ENCODE measurements at places on chromosomes 4 and X.
A peak's percentile ranks its signal among the peaks of the same experiment; 100 is the strongest.

DNA sequence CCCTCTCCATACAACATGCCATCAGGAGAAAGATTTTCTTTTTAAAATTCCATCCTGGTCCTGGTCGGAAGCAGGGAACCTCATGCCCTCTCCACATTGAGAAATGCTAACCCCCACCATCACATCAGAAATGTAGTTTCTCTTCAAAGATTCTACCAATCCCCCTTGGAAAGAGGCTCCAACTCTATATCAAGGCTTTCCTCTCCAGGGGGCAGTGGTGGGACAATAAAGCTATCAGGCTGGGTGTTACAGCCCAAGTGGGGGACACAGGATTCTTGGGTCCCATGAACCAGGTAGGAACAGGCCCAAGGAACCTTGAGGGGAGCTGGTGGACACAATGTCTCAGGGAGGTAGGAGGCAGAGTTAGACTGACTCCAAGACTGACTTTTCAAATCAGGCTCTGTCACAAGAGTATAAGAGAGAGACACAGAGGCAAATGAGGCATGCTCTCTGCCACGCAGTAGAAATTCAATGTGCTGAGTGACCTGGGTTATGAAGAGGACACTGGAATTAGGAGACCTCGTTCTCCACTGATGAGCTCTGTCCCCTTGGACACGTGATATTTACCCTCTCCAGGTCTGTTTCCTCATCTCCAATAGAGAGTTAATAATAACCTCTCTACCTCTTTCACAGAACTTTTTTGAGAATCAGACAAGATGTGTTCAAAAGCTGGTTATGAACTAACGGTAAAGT is 4.5 kb downstream of the GJB1 start:
- DNase-seq, result no peak

- DNase-seq, result no peak
These were observed 22.4 kb upstream of the STIM2 start for GRCh38 chr4:26837993-26838842.

DNA sequence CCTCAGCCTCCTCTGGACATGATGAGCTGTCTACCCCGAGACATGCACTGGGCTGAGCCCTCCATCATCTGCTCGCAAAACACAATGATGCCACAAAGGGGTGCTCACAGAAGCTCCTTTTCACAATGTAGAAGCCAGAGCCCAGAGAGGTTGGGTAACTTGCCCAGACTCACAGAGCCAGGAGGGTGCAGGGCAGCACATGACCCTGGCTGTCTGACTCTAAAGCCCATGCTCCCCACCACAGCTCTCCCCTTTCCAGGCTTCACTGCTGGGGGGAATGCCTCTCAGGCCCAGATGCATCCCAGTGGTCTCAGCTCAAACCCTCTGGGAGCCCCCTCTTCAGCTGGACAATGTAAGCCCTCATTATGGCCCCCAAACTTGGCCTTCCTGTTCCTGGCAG is 98.4 kb upstream of the AFAP1 start:
- DNase-seq, result no peak

DNA sequence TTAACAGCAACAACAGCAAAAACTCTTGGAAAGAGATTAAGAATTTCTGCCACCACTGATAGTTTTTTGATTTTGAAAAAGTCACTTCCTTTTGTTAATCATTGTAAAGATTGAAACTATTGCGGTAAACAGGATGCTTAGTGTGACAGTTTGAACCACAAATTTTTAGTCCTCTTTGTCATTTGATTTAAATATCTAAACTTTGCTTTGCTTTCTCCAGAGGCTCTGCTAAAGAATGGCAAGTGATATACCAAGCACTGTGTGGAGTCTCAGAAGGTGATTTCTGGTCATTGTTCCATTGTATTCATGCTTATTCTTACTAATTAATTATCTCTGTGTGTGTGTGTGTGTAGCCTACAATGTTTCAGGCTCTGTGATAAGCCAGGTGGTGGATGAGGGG is 155.6 kb downstream of the BMPR1B start:
- DNase-seq, result no peak

- DNase-seq, result peak; percentile 13
These were observed at the start of gene TMEM156 for GRCh38 chr4:39032218-39033085. Gene TMEM156, minus strand, starts transcription at chr4:39032409. Its CDS starts 96 bp downstream, at chr4:39032313.

DNA sequence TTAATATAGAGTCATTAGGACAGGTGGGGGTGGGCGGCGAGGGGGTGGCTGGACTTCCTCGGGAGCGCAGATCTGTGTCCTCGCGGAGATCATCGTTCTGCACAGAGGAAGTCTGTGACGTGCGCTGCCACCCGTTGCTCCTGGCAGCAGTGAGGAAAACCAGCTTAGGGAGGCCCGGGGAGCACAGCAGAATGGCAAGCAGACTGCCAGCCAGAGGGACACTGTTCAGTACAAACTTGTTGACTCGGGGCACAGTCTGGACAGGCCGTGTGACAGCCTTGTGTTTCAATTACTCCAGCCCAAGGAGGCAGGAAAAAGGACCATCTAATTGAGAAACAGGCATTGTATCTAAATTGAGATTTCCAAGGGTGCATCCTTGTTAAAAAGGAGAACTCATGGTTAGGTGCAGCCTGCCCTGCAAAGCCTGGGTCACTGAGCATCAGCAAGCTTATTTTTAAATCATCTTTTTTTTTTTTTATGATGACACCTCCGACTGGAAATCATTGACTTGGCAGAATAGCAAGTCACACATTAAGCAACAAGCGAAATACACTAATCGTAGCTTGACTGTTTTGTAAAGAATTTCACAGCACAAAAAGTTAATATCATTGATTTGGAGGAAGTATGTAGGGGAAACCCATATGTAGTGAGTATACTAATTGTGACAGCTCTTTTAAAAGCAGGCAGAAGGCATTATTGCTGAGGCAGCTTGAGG is 512.0 kb upstream of the FAT1 start:
- no peak for DNase-seq

- no peak for DNase-seq
These were observed 17.4 kb upstream of the AFAP1 start for GRCh38 chr4:7956934-7957656.

- DNase-seq, result no peak
These were observed 249.8 kb upstream of the AADAT start for GRCh38 chr4:170339522-170339921.

GRCh38 chr4:8163436-8164193 is 5.0 kb upstream of the ABLIM2 start:
- DNase-seq, result no peak

DNA sequence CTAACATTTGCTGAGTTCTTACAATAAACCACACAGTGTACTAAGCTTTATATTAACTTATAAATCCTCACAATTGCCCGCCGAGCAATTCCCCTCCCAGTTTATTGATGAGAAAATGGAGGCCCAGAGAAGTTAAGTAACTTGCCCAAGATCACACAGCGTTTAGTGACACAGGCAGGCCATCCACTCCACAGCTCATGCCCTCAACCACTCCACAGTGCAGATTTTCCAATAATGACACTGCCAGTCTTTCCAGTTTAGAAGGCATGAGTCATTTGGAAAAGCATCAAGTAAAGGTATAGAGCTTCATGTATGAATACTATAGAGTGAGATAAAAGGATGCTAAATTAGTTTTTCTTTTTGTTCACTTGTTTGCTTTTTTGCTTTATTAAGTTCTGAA is 208.5 kb downstream of the CAMK2D start:
- no peak for DNase-seq

DNA sequence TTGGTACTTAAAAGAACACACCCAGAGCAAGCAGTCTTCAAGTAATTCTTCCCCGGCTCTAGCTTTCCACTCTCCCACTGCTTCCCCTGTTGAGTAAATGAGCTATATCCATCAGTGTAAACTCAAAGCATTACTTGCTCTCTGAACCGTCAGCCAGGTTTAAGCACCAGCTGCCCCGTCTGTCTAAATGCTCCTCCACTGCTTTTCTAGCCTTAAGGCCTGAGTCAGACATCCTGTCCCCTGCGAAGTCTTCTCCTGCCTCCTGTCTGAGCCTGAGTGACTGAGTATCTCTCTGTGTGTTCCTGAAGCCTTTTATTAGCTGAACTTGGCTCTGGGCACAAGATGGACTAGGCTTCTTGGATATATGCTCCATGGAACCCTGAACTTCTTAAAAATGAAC is 205.1 kb downstream of the STK32B start:
- DNase-seq, result no peak

GRCh38 chrX:17405225-17405969 is 30.4 kb downstream of the NHS start:
- no peak for DNase-seq

DNA sequence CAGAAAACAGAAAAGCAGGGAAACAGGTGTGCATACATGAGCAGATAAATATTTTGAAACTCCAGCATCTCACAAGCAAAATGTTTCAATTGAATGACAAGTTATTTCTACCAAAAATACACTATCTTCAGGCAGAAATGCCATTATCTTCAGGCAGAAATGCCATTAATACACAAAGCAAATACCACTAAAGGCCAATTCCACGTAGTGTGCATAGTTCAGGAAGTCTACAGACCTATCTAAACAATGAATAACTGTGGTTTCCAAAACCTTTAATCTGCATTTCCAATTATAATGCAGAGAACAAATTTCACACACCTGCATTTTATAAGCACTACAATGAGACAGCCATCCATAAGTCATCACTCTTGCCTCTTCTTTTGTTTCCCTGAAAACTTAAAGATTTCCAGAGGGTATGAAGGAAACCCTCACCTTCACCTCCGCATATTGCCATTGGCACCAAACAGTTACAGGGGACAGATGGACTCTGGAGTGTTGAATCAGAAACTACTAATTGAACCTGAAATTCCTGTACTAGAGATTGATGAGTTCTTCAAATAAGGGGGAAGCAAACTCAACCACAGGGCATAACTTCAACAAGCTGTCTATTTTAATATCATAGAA is 179.0 kb downstream of the PDGFC start:
- DNase-seq, result no peak

DNA sequence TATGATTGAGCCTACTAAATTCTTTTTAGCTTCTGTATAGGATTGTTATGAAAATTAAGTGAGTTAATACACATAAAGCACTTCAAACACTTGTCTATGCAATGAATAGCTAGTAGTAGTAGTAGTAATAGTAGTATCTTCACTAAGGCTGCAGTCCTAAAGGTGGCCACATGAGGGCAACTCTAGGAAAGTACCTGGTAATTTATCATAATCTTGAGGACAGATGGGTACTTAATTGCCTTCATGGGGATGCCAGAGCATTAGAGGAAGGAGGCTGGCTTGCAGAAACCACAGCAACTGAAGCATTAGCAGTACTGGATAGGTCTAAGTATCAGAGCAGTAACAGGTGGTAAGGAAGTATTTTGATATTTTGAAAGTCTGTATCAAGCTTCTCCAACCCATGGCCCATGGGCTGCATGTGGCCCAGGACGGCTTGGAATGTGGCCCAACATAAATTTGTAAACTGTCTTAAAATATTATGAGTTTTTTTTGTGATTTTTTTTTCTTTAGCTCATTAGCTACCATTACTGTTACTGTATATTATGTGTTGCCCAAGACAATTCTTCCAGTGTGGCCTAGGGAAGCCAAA is 17.3 kb downstream of the NIPAL1 start:
- no peak for DNase-seq

DNA sequence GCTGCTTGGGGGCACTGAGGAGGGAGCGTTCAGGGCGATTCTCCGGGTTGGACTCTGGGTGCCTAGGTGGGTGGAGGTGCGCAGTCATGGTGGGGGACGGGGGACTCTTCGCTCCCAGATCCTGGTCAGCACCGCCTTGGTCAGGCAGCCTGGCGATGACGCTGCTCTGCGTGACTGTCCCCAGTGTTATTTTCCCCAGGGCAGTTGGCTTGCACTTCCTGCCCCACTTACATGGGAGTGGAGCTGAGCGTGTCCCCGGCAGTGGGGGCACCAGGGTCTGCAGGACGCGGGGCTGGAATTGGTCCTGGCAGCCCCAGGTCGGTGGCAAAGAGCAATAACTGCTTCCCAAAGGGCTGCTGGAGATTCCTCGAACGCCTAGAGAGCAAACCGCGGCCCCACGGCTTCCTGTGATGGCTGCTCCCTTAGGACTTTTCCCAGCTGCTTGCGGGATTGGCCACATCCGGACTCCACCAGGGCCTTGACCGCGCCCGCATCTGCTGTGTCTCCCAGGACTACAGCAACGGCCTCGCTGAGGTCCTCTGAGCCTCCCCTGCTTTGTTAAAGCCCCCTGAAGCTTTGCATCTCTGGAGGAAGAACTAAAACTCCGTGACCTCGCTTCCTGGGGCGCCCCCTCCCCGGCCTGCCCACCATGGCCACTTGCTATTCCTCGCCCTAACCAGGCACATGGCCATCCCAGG is 35.3 kb upstream of the GPR78 start:
- no peak for DNase-seq

DNA sequence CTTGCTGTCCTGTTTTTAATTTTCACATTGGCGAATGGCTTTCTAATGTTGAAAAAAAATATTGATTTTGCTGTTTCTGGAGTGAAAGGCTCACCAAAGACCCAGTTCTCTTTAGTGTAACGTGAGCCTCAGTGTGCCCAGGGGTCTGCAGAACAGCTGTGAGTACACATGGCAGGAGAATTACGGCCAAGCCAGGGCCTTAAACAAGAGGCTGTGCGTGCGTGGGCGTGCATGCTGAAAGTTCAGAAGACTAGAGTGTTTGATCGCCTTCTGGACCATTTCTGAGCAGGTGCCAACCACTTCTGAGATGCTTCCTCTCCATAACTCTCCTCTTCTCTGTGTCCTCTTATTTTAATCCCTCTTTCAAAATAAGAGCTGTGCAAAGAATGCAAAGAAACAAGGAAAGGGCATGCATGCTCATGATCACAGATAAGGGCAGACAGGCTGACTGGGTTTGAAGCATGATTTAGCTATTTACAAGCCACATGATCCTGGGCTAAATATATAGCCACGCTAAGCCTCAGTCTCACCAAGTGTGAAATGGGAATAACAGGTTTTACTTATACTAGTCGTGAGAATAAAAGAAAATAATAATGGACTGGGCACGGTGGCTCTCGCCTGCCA is 9.9 kb downstream of the PHEX start:
- no peak for DNase-seq

DNA sequence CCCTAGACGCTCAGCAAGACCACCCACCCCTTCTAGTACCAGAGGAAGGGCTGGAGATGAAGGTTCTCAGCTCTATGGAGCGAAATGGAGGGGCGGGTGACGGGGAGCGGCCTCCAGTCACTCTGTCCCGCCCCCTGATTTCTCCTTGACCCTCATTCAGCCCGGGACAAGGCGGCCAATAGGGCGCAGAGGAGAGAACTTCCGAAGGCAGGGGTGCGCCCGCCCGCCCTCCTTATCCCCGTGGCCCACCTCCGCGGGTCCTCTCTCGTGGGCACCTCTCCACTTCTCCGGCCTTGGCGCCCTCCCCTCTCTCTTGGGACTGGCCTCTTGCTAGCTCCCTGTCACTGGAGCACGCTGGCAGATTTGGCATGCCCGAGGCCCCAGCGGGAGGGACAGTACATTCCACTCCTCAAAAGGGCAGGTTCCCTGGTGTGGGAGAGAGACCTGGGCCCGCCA is 1.1 kb upstream of the SEPTIN6 start:
- DNase-seq, result no peak

DNA sequence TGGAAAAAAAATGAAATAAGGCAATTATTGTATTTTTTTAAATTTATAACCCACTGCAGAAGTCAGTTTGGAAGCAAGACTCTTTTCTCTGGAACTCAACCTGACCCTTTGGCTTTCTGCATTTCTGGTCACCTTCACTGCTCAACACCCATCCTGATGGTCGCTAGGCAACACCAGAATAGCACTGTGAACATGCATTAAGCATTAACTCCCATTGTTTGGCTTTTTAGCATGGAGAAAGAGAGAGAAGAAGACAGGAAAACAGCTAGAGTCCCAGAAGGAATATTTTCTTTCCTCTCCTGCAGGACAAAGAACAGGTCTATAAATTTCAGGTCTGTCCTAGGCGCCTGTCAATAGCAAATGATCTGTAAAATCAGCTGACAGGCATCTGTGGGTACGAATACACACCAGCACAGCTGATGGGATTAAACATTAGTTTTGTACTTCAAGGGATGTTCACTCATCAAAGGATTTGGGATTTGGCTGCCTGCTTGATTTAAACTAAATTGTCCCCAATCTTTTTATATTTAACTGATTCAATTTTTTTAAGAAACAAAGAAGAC is 137.2 kb upstream of the ETNPPL start:
- DNase-seq, result no peak
